ENCODE measurements at places on chromosomes 11 and 22.

DNA sequence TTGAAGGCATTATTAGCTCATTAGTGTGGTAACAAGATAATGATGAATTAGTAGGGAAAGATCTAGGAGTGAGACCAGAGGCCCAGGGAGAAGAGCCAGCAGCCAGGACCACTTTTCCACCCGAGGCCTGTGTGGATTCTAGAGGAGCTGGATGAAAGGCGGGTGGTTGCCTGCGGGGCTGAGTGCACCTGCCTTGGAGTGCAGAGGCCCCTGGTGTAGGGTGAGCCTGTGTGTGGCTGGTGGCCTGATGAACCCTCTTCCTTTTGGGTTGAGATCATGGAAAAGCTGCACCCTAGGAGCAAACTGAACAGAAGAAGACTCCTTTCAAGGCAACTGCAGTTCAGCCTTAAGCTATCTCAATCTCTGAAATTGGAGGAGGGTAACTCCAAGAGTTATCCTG is 5.9 kb upstream of the TP53AIP1 start:
- no peak for DNase-seq

- DNase-seq: no peak
Observed at GRCh38 chr11:10401256-10401655, 53.8 kb upstream of the AMPD3 start.

DNA sequence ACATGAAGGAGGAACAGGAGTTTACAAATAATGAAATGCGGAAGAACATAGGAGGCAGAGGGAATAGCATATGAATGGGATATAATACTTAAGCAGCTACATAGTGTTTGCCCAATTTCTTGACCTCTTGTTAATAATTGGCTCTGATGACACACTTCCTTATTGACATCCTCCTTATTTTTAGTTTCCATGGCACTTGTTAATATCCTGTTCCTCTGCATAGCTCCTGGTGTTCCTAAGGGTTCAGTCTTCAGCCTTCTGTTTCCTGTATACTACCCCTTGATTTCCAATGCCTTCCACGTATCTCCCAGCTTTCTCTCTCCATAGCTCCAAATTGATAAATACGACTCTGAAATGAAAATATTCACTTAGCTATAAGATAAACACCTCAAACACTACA is 663.8 kb upstream of the API5 start:
- DNase-seq: no peak

DNA sequence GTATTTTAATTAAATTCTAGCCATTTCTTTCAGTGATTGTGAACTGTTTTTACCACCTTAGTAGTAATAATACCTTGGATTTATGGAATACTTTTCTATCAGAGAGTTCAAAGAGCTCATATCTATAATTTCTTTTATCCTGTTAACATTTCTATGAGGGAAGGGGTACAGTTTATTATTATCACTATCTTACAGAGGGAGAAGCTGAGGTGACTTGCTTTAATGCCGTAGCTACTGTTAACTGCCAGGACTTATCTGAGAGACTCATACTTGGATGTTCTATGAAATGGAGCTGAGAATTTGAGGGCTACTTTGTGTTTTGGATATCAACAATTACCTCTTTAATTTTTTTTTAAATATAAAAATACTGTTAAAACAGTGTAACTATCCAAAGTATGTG is 3.3 kb downstream of the REXO2 start:
- no peak for DNase-seq

GRCh38 chr11:7600205-7600775 is 73.0 kb downstream of the CYB5R2 start:
- no peak for DNase-seq

- no peak for DNase-seq
Observed at GRCh38 chr11:11346303-11346702, 6.7 kb downstream of the CSNK2A3 start.

GRCh38 chr22:24516301-24516737 is 21.2 kb downstream of the UPB1 start:
- no peak for DNase-seq

GRCh38 chr22:42358643-42359558 is 73.3 kb downstream of the NFAM1 start:
- DNase-seq: no peak

DNA sequence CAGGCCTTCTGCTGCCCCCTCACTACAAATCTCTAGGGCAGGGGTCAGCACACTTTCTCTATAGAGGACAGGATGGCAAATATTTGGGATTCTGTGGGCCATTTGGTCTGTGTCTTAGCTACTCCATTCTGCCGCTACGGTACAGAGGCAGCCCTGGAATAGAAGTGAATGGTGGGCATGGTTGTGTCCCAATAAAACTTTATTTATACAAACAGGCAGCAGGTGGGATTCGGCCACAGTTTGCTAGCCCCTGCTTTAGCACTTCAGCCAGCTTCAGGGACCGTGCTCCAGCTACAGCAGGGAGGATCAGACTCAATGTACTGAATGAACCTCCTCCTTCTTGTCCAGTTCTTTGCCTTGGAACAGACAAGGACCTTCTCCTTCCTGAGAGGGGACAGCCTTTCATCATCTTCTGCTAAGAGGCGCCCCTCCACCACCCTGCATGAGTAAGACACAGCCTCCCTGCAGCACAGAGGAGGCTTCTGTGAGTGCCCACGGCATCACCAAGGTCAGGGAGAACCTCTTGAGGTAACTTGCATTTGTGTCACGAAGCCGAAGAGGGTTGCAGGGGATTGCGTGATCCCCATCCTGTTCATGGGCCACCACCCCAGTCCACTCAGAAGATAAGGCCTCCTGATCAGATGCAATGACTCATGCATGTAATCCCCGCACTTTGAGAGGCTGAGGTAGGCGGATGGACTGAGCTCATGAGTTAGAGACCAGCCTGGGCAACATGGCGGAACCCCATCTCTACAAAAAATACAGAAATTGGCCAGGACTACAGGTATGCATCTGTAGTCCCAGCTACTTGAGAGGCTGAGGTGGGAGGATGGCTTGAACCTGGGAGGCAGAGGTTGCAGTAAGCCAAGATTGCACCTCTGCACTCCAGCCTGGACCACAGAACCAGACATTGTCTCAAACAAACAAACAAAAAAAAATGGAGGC is 4.6 kb downstream of the C11orf24 start:
- DNase-seq: no peak

DNA sequence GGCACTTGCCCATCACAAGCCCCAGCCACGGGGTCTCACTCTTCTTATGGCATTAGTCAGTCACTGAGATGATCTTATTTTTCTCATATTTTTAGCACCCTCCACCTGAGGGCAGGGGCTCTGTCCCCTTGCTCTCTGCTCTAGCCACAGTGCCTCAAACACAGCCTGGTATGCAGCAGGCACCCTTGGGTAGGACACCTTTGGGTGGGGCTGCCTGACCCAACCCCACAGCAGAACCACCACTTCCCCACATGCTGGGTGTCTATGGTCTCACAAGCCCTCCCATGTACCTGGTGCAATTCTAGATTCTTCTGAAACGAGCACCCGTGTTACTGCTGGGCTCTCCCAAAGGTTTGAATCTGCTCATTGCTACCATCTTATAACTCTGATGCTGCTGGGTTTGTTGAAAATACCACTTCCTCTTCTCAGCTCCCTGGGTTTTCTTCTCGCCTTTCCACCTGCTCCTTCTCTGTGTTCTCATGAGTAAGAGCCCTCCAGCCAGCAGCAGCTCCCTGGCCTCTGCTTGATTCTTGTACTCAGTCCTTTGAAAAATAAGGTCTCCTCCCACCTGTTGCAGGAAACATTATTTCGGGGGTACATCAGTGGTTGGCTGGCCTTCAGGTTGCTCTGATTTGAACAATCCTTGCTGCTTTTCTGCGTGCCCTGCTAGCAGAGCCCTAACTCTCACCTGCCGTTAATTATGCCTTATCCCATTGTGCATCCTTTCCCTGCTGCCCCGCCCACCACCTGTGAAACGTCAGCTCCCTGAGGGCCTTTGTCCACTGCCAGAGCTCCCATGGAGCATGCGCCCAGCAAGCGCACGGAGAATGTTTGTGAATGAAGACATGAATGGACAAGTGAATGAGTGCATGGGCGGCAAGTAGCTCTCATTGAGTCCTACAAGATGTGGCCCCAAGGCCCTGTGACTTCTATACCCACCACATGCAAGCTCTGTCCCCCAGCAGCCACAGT is 1181.6 kb downstream of the TBC1D22A start:
- no peak for DNase-seq

DNA sequence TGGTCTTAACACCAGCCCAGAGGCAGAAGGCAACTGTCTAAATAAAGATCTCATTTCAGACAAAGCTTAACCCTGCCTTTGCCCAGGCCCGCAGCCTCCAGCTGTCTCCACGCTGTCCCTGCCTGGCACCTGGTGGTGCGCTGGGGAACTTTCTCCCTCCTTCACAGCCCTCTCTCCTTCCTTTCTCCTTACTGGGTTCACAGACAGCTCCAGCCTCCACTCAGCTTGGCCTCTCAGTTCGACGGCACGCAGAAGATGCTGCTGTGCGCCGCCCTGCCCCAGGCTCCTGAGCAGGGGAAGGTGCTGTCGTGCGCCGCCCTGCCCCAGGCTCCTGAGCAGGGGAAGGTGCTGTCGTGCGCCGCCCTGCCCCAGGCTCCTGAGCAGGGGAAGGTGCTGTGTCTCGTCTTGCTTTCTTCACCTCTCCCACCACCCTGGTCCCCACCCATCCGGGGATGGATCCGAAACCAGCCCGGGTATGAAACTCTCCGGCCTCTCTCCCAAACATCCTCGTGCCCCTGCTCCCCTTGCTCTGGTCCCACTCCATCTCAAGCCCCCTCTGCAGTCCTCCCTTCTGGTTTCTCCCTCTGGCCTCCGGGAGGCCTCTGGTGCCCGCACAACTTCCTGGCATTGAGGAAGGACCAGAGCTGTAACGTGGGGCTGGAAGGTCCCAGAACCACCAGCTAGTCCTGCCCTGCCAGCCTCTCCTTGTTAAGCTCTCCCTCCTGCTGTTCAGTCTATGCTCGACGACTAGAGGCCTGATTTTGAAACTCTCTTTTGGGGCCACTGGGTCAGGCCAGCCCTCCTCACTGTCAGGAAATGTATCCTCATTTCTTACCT is 22.9 kb upstream of the JAM3 start:
- DNase-seq: no peak

DNA sequence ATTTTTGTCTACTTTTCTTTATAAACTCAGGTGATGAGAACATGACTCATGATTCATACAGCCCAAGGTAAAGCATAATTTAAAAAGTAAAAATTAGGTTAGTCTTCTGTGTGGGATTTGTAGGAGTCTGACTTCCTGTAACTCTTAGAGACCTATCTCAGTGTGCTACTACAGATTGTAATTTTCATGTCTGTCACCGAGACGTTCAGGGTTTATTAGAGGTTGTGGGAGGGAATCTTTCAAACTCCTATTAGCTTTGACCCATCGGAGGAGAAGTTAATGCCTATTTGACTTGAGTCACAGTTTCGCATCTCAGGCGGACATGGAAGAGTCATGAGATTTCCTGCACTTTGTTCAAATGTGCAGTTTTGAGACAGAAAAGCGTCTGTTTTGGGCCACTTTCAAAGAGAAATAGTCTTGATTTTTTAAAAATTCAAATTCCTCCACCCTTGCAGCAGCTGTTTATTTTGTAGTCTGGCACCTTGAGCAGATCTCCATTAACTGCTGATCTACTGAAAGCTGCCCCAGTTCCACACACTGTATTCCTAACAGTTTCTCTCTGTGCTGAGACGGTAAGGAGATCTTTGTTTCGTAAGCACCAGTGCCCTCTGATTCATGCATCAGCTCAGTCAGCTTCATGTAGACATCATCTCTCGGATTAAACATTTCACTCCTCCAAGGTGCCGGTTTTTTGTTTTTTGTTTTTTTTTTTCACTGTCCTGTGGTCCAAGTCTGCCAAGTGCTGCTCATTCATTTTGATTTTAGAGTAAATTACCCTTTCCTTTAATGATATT is 24.3 kb downstream of the ALKBH3 start:
- DNase-seq: no peak

DNA sequence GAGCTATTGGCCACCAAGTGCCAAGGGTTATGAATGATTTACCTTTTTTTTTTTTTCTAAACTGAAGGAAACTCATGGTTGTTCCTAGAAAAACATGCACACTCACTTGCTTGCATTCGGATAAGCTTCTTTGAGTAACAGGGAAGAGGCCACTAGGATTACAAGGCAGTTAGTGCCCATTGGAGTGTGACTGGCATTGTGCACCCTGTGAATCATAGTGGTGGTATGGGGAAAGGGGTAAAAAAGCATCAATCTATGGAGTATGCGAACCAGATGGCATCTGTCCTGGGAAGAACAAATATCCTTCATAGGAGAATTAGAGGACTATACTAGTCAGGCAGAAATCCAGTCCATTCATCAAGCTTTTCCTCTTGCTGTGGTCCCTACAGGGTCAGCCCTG is 24.2 kb downstream of the CD44 start:
- DNase-seq: no peak

GRCh38 chr11:102244681-102245409 is 72.4 kb upstream of the BIRC3 start:
- no peak for DNase-seq

DNA sequence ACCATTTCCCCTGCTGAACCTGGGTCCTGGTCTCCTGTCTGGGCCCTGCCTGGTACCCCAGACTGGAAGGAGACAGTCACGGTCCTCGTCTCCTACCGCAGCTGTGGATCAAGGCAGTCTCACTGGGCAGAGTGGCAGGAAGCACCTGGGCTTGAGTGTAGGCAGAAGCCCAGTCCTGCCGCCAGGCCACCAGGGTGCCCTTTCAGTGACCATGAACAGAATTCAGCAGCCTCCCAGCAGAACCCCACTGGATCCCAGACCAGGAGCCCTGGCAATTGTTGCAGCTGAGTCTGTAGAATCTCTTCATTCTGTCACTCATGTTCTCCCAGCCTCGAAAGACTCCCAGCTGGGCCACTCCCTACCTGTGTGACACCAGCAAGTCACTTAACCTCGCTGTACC is 25.5 kb upstream of the CREB3L1 start:
- no peak for DNase-seq

DNA sequence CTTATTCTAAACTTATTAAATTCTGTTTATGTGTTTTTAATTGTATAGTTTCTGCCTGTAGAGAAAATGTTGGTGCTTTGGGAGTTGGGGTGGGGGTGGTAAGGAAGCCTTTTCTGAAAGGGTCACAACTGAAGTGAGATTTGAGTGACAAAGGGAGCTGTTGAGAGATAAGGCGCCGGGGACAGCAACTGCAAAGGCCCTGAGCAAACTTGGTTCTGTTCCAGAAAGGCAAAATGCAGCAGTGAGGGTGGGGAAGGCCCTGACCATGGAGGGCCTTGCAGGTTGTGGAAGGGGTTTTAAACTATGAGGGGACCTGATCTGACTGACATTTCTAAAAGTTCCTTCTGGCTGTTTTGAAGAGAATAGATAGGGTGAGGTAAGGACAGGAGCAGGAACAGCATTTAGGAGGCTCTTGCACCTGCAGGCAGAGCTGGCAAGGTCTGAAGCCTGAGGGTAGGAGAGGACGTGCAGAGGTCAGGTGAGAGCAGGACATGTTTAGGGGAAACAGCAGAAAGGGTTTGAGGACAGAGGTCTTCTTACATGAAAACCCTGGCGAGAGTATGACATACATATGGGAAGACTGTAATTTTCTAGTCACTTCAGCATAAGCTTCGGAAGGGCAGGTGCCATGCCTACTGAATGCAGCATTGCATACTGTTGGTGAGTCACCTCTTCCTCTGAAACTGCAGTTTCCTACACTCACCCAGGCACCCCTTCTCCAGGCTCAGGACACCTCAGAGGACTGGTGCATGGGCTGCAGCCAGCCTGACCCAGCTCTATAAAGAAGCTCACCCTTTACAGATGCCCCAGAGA is 190.7 kb downstream of the SNX19 start:
- no peak for DNase-seq
